Foreskin keratinocyte (primary cell): ENCODE measurements at places on chromosomes 13 and 19. TPM values are rescaled to one million over a fixed set of nuclear protein-coding genes. Genes with fewer than 3 reads are reported as not detected.

GRCh38 chr19:33418461-33418860 is 45.0 kb downstream of the CEBPG start:
- DNase-seq, result no peak

DNA sequence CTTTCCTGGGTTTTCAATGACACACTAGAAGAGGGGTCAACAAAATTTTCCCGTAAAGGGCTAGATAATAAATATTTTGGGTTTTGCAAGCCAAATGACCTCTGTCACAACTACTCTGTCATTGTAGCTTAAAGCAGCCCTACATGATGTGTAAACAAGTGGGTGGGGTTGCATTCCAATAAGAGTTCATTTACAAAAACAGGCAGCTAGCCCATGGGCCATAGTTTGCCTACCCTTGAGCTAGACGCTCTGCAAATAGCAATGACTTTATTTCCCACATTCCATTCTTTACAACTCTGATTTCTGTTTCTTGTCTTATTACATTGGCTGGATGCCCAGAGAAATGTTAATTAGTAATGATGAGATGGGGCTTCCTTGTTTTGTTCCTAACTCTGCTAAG is 76.0 kb downstream of the ZNF557 start:
- DNase-seq, result no peak

DNA sequence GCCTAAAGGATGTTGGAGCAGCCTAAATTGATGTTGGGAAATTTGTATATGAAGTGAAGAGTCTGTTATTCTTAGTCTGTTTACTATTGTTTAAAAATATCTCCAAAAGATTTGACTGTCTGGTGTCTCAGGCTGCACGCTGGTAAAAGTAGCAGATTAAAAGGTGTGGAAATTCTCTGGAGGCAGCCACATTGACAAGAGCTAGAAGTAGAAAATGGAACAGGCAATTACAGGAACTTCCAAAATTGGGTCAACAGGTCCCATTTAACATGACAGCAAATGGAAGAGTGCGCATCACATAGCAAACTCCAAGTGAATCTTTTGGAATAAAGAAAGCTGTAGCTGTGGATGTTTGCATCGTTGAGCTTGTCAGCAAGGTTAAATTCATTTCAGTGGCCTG is 138.3 kb downstream of the MTUS2 start:
- DNase-seq, result no peak

- no peak for DNase-seq
Observed at GRCh38 chr19:1350867-1351266, 32.8 kb upstream of the NDUFS7 start.

Gene IL11
- total RNA-seq, result 3.7 and 5.8 TPM in 2 replicates

Gene GRIN2D
- total RNA-seq, result 0.25 and 0.37 TPM in 2 replicates

Gene ZNF160
- total RNA-seq, result 10.1 and 12.8 TPM in 2 replicates

Gene IRGC
- not detected in 2 replicates for total RNA-seq

Gene ADGRE3
- total RNA-seq, result not detected in 2 replicates
